ENCODE measurements at places on chromosomes 11 and 22. TPM values are rescaled to one million over a fixed set of nuclear protein-coding genes. Genes with fewer than 3 reads are reported as not detected.
A peak's percentile ranks its signal among the peaks of the same experiment; 100 is the strongest.

The CHEK2 gene
- 12.4 TPM for polyA plus RNA-seq

The LRRC32 gene
- 37.2 TPM for polyA plus RNA-seq

The P4HA3 gene
- not detected for polyA plus RNA-seq

The IGLL5 gene
- 1.0 TPM for polyA plus RNA-seq

The CTTN gene
- 97.5 TPM for polyA plus RNA-seq

The HTR3B gene
- not detected for polyA plus RNA-seq

DNA sequence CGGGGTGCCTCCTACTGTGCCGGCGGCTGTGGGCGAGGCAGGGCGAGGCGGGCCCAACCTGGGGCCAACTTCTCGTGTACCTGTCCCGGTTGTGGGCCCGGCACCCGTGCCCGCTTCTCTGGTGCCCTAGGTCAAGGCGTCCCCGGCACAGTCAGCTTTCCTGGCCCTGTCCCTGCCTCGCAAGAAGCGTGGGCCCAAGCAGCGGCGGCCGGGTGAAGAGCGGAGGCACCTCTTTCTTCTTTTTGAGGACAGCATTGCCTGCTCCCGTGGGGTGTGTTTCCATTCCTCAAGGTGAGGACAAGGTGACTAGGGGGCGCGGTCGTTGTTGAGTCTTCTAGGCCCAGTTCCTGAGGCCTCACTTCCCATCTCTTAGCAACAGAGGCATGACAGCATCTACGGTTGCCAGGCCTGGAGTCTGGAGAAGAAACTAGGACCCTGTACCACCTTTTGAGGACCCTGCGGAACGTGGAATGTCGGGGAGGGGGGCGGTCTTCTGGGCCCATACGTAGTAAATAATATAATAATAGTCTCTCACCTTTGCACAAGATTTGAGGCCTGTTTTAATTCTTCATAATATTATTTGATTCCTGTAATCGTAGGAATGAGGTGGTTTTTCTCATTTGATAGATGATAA, 418 bp downstream of the ACO2 start:
- DNase-seq, result peak; percentile 19

- no peak for DNase-seq
These were observed 971.7 kb upstream of the CHORDC1 start for GRCh38 chr11:91194546-91194945.

GRCh38 chr11:72683782-72684200, 9.6 kb upstream of the PDE2A start:
- DNase-seq, result peak; percentile 65

DNA sequence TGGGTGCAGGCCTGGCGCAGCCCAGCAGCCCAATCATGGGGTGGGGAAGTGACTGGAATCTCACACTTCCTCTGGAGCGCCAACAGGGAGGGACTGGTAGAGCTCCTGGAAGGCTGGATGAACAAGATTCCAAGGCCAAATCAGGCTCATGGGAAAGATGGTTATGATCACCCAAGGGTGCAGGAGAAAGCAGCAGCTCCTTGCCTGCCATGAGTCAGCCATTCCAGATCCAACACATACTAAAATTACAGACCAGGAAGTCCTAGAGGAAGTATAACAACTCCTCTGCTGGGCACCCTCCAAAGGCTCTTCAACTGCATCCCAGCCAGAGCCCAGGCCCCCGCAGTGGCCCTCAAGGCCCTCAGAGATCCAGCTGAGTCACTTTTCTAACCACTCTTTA, 427.3 kb downstream of the TENM4 start:
- DNase-seq, result no peak

DNA sequence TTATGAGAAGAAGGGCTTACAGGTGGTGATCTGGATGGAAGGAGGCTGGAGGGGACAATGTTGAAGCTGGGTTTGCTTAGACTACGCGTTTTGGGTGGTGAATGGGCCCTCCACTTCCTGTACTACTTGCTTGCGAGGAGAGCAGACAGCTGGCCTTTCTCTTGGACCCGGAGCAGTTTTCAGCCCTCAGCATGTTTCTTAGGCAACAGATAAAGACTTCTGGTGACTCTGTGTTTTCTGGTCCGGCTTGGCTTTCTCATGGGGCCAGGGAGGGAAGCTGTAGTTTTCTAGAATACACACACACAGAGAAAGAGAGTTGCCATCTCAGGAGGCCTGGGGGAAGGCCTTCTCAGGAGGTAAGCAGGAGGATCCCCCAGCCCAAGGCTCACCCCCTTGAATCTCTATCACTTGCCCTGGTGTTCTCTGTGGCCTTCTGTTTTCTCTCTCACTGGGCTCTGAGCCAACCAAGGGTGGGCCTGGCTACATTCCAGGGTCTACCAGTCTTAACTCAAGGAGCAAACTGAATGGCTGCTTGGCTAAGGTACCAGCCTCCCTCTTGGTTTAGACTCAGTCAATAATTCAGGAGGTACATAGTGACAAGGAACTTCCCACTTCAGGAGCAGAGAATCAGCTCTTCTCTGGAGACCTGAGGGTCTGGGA, 2.4 kb downstream of the CCS start:
- DNase-seq, result no peak

DNA sequence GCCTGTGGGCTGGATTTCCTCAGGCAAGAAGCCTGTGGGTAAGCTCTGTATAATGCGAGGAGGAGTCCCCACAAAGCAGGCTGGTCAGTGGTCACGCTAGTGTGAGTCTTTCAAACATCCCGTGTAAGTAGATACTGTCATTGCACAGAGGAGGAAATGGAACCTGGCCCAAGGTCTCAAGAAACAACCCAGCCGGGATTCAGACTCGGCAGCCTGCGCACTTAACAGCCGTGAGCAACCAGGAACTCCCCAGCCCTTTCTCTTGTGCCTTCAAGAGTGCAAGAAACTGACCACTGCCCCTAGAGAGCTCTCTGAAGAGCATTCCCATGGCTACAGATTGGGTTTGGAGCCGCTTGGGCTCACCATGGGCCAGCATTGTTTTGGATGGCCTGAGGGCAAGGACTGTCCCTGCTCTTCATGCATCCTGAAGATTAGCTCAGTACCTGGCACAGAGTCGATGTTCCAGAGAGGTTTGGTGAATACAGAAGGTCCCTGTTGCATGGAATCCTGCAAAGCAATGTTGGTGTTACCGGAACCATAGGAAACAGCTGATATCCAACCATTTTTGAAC, 6.0 kb downstream of the MPST start:
- DNase-seq, result no peak

DNA sequence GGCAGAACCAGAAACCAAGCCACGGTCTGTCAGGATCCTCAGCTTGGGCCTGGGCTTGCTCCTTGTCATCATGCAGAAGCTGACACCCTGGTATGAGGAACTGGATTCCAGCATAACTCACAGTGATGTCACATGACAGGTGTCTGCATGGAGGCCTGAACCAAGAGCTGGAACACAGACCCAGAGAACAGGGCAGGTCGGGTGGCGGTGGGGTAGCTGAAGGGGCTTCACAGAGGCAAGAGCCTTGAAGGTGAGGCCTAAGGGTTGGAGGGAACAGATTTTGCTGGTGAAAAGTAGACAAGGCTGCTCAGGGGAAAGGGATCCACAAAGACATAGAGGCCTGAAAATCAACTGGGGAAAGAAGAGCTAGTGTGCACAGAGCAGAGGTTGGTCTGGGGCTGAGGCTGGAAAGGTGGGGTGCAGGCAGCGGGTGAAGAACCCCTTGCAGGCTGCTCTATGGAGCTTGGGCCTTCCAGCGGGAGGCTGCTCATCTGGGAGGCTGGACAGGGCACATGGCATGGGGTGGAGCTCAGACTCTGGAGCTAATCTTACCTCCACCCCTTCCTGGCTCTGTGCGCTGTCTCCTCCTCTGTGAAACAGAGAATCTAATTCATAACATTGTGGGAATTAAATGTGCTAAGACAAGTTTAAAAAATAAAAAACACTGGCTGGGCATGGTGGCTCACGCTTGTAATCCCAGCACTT, 18.4 kb upstream of the RPS3 start:
- DNase-seq, result no peak

DNA sequence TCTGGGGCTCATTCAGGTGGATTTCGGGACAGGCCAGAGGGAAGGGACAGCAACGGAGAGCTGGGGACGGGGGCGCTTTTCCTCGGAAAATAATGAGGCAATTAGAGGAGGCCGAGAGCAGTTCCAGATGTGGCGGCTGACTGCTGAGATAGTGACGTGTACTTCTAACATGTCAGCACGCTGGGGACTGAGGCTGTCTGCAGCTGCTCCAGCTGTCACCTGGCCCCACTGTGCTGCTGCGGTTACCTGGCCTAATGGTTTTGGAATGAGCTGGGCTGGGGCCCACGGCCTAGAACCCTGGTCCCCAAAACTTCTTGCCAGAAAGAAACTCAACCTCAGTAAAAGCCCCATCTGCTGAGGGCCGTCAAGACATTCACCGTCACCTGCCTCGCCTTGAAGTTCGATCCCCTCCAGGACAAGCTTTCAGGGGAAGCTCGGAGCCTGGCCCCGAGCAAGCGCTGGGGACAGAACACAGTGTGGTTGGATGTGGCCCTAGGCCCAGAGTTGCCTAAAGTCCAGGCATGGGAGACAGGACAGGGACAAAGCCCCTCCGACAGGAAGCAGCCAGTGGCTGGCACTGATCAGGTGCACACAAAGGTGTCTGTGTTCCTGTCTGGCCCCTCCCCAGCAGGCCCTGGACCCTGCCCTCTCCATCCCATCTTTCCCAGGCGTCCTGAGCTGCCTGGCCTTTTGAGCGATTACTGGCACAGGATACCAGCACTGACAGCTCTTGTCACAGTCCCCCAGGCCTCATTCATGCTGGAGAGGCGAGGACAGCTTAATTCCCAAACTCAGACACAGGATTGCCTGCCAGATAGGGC, 22.1 kb downstream of the RPUSD4 start:
- no peak for DNase-seq

DNA sequence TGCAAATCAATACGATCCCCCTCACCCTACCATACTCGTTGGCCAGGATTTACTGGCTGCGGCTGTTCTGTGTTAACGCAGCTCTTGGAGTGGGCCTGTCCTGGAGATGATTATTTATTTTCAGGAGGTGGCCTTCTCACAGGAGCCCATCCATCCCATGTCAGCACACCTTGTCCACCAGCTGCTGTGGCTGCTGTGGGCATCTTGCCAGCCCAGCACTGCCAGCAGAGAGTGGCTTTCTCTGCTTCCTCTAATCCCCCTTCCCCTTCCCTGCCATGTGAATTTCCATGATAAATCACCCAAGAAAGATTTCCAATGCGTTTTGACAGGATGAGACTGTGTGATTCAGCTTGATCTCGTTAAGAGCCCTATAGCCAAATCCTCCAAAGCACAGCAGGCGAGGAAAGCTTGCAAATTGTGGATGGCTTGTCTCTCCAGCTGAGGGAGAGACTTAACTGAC, 309.1 kb upstream of the C11orf87 start:
- peak; percentile 21 for DNase-seq

DNA sequence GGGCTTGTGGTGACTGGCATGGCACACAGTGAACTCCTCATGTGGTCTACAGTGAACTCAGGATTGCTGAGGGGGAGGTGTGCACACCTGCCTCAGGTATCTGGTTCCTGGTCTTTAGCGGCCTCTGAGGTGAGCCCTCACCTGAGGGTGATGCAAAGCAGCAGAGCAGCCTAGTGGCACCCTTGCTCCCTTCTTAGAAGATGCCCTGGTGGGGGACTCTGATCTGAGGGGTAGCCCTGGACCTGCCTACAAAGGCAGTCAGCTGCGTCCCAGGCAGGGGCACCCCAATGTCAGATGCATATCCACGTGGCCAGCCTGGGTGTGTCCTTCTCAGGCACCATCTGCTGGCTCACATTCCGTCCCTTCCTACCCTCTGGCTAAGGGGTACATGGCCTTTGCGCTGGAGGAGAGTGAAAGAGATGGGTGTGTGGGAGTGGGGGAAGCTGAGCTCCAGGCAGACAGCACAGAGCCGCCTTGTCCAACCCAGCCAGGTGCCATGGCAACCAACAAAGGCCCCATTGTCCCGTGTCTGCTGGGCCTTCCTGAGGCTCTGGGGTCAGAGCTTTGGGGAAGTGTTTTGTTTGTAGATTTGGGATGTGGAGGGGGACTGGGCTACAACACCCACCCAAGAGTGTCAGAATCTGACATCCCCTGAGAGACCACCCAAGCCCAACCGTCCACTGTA, 5.8 kb downstream of the PLEKHB1 start:
- DNase-seq, result no peak

DNA sequence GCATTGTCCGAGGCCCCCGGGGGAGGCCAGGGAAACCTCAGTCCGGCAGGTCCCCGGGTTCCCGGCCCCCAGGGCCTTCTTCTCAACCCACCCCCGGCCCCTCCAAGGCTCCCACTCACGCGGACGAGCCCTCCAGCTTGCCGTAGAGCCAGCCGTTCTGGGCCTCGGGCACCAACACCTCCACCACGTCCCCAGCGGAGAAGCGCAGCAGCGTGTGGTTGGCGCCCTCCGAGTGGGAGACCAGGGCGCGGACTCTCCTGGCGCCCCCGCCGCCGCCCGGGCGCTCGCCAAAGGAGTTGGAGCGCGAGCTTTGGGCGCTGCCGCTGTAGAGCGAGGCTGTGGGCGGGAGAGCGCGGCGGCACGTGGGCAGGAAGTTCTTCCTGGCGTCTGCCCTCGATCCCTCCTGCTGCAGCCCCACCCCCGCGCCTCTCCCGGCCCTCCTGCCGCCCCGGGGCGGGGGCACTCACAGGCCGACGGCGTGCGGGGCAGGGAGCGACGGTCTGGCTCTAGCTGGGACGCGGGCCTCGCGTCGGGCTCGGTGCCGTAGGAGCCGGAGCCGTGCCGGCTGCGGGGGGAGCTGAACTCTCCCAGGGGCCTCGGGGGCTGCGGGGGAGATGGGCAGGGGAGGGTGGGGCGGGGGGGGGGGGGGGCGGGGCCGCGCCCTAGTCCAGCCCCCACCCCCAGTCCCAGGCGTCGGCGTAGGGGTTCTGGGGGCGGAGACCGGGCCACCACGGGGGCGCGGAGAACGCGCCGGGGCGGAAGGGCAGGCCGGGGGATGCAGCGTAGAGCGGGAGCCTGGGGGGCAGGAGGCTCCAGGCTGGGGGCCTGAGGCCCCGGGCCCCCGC, 4.9 kb upstream of the SLC16A8 start:
- no peak for DNase-seq

- DNase-seq, result no peak
These were observed 113.4 kb downstream of the CTNND1 start for GRCh38 chr11:57874981-57875380.

- DNase-seq, result no peak
These were observed 5.5 kb downstream of the C11orf21 start for GRCh38 chr11:2295971-2296912.

DNA sequence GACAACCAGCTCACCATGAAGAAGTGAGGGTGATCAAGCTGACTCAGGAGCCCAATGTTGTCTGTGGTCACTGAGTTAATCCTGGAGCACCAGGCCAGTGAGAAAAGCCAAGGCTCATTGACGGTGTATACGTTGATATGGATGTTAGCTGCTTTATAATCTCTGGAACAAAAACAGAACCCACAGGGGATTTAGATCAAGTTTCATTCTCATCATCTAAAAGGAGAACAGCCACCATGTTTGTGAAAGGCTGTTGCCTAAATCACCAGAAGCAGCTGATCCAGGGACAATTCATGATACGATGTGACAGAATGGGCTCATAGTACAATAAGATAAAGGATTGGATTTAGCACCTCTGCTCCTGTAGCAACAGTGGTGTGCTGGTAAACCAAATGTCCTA, 68.5 kb downstream of the GDPD4 start:
- no peak for DNase-seq

Measured in muscle of arm (tissue), 14 donors.